ENCODE measurements at places on chromosomes 12 and 14. TPM values are rescaled to one million over a fixed set of nuclear protein-coding genes. Genes with fewer than 3 reads are reported as not detected.

Gene RFLNA
- 5.6 TPM for total RNA-seq

GRCh38 chr12:66603461-66603860, 75.4 kb downstream of the GRIP1 start:
- DNase-seq: no peak

Gene MAP3K9
- total RNA-seq: under 0.01 TPM

Gene GNB3
- total RNA-seq: 3.9 TPM

GRCh38 chr12:96431067-96431466, 30.8 kb upstream of the CDK17 start:
- no peak for DNase-seq

Gene TBX5
- 0.43 TPM for total RNA-seq

GRCh38 chr12:13817131-13817530, 164.3 kb downstream of the GRIN2B start:
- DNase-seq: no peak

- DNase-seq: peak; percentile 90
These were observed 191.9 kb downstream of the RAD51B start for GRCh38 chr14:68011406-68012028.

- peak; percentile 86 for DNase-seq
These were observed 100.6 kb downstream of the DACT1 start for GRCh38 chr14:58738189-58738836.

DNA sequence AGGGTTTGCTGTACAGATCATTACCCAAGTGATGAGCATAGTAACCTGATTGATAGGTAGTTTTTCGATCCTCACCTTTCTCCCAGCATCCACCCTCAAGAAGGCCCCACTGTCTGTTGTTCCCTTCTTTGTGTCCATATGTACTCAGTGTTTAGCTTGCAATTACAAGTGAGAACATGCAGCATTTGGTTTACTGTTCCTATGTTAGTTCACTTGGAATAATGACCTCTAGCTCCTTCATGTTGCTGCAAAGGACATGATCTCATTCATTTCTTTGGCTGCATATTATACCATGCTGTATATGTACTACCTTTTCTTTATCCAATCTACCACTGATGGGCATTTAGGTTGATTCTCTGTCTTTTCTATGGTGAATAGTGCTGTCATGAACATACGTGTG, 181.6 kb upstream of the FOXG1 start:
- DNase-seq: no peak

DNA sequence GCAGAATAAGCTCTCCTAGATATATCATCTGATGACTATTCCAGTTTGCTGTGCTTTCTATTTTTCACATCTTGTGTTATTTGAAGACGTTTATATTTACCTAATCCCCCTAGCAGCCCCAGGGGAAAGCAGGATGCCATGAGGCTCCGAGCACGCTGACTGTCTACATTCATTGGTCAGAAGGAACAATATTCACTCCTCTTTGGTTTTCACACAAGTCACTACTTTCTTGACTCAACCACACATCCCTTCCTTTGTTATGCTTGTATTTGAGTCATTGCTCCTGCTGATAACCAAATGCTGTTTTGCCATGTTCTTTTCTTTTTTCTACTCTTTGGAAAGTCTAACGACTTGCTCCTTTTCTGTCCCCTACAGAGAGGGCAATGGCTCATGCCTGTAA, 86.5 kb upstream of the SLC38A2 start:
- DNase-seq: peak; percentile 48

Gene BICDL1
- 1.7 TPM for total RNA-seq

DNA sequence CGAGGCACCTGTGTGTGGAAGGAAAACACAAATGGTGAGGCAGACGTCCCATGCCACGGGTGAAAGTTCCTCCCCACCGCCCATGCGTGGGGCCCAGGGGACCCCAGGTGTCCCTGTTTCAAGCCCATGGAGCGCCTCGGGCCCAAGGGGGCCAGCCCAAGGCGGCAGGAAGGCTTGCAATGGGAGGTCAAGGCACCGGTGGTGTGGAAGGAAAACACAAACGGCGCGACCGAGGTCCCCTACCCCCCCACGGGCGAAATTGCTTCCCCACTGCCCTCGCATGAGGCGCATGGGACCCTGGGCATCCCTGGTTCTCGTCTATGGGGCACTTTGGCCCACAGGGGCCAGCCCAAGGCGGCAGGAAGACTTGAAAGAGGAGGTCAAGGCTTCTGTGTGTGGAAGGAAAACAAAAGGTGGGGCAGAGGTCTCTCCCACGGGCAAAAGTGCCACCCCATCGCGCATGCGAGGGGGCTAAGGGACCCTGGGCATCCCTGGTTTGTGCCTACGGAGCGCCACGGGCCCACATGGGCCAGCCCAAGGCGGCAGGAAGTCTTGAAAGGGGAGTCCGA, 379.4 kb downstream of the ALG10 start:
- no peak for DNase-seq

DNA sequence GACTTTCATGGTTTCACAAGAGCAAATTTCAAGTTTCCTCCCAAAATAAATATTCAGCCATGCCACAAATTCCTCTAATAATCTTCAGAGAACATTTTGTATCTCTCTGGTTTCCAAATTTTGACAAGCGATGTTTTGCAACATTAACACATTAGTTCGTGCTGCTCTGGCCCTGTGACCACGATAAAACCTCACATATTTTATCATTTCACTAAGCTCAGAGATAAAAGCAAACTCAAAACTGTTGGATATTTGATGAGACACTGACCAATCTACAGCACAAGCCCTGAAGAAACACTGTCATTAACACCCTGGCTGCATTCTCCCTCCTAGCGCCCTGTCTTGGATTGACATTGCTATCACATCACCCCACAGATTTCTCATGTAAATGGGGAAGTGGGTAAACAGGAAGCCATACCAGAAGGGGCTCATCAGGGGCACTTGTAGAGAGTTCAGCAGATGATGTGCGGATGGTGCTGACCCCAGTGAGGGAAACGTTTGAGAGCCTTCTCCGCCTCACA, 264.3 kb downstream of the PRKD1 start:
- DNase-seq: peak; percentile 39

GRCh38 chr14:38904959-38905358, 198.1 kb downstream of the SEC23A start:
- no peak for DNase-seq

DNA sequence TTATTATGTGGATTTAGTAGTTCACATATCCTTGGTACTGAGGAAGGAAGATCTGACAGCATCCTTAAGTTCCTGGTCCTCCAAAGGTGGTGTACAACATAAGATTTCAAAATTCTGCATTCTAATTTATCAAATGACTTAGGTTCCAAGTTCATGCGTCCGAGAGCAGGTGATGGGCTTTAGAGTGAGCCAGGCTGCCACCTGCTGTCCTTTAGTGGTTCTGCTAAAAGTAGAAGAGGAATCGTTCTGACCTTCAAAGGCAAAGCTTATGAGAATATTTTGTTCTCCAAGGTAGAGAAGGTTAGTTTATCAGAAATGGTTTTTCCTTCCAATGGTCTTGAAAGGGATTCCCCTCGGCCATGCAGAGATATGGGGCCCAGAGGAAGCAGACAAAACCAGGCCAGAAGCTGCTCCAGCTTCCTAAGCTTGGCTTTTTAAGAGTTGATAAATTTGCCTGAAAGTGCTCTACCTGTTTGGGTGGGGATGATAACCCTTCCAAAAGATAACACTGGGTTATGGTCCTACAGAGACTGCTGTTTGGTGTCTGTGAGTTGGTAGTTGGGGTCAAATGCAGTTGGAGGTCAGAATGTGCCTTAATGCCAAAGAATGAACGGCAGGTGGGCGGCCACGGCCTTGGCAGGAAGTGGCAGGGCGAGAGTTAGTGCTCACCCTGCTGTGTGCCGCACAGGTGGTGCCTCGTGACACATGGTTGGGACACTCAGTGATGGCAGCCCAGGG, 29.1 kb upstream of the LRTM2 start:
- peak; percentile 76 for DNase-seq

DNA sequence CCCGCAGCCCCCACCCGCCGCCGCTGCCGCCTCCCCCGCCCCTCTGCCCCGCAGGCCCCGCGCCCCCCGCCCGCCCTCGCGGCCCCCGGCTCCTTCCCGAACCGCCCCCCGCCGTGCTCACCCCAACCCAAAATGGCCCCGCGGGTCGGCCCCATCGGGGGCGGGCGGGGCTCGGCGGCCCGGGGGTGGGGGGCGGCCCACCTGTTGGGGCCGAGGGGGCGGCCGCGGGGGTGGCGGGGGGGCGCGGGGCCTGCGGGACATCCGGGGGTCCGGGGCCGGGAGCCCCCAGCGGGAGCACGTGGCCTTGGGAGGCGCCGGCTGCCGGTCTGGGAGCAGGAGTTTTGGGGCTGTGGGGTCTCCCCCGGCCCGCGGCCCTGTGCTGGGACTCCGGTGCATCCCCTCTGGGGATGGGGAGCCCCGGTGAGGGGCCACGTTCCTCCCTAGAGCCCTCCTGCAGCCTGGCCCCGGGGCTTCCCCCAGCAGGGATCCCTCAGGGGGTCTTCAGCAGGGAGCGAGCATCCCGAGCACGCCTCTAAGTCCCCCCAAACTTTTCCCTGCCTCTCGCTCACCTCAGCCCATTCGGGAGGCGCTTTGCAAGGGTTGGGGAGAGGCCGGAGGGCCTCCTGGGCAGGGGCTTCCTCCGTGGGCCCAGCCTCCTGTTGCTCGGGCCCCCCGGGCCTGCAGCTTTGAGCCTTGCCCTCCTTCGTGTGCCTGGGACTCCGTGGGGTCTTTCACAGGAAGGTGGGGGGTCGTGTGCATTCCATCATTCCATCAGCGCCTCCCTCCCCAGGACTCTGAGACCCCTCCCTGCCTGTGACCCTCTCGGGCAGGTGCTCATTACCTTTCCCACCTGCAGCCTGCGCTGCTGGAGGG, 710 bp downstream of the MTA1 start:
- DNase-seq: no peak

Gene POU6F1
- total RNA-seq: 4.5 TPM

Gene WNT1
- total RNA-seq: not detected

Gene IQSEC3
- total RNA-seq: under 0.01 TPM

- no peak for DNase-seq
These were observed 636 bp downstream of the ZFYVE21 start for GRCh38 chr14:103716091-103716801.

Gene ZDHHC22
- not detected for total RNA-seq

Gene ENDOU
- not detected for total RNA-seq

DNA sequence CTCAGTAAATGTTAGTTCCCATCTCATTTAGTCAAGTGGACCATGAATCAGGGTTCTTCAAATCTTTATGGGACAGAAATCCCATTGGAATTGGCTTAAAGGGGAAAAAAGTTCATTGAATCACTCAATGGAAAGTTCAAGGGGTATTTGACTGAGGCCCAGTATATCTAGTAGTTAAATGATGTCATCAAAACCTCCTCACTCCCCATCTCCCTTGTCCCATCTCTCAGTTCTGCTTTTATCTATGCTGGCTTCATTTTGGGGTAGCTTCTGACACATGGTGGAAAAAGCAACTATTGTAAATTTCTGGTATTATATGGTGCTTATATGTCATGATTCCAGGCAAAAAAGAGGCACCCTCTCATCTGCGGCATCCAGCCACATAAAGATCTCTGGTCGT, 51.9 kb downstream of the DAAM1 start:
- DNase-seq: no peak

DNA sequence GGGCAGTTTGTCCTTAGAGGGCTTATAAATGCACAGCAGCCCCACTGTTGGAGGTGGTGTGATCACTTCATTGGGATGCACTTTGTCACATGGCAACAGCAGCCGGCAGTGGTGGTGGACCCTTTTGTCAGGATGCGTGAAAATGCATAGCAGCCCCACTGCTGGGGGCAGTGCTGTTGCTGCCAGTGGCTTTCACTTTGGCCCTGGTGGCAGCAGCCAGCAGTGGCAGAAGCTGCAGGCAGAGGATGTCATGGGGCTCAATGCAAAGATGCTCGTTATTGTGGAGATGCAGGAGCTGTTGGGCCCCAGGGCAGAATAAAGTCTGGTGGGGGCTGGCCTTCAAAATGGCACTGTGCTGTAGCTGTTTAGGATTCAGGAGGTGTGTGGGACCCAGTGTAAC, 173.0 kb upstream of the DAAM1 start:
- DNase-seq: no peak

DNA sequence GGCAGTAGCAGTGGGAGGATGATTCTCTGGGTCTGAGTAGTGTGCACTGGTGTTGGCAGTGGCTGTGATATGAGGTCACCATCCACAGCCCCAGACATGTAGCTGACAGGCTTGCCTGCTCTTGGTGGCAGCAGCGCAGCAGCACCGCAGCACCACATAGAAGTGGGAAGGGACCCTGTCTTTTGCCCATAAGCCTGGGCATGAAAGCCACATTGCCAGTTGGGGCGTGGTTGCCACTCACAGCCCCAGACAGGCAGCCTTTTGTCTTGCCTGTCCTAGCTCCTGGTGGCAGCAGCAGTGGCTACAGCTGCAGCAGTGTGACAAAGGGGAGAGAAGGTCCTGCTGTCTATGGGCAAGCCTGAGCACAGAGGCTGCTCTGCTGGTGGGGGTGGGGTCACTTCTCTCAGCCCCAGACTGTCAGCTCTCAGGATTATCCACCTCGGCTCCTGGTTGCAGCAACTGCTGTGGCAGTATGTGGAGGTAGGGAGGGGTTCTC, 71.5 kb downstream of the BRMS1L start:
- no peak for DNase-seq

GRCh38 chr12:2291182-2291832, 238.5 kb downstream of the CACNA1C start:
- peak; percentile 48 for DNase-seq

- no peak for DNase-seq
These were observed 33.9 kb downstream of the BHLHE41 start for GRCh38 chr12:26090836-26091510.

GRCh38 chr12:6914246-6914946, at the start of gene ENO2:
Gene ENO2, plus strand, starts transcription at chr12:6914580. Its CDS starts 1,253 bp downstream, at chr12:6915833.
- peak; percentile 61 for DNase-seq

GRCh38 chr12:78863482-78864402, 832 bp upstream of the SYT1 start:
- DNase-seq: peak; percentile 22

GRCh38 chr14:55448141-55448614, 7.8 kb upstream of the TBPL2 start:
- peak; percentile 91 for DNase-seq

DNA sequence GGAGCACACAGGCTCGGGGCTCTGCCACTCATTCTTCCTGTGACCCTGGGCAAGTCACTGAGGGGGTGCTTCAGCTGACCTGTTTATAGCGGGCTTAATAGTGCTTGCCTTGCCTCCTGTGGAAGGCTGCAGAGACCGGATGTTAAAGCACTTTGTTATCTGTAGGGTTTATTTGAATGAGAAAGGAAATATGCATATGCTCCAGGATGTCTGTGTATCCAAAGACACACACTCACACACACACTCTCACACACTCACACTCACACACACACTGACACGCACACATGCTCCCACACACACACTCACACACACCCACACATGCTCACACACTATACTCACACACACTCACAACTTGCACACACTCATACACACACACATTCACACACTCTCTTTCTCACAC, 56.1 kb upstream of the DDX11 start:
- no peak for DNase-seq

DNA sequence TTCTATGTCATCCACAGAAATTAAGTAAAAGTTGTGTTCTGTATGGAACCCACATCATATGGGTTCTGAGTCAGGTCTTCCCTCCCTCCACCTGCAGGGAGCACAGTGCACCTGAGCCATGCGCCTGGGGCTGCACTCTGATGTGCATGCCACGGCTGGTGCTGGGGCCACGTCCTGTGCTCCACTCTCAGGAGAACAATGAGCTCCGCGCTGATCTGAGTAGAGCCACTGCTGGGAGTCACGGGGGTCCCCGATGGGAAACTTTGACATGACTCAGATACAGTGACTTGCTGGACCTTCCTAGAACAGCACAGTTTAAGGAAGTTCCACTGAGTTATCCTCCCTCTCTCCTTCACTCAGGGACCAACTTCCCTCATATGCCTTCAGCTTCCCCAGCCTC, 683.4 kb downstream of the TMEM121 start:
- no peak for DNase-seq

GRCh38 chr12:81759190-81760051, at the start of gene PPFIA2:
Gene PPFIA2, minus strand, starts transcription at chr12:81759350.
- DNase-seq: peak; percentile 13
